ENCODE measurements at places on chromosomes 5 and 9. TPM values are rescaled to one million over a fixed set of nuclear protein-coding genes. Genes with fewer than 3 reads are reported as not detected.

The CCNJL gene
- 0.80 TPM for total RNA-seq

The CLIC3 gene
- total RNA-seq = 1.6 TPM

The TICAM2 gene
- total RNA-seq = 6.3 TPM

The OBP2B gene
- total RNA-seq = not detected

The SAPCD2 gene
- total RNA-seq = 0.42 TPM

The RPL7A gene
- 1,535 TPM for total RNA-seq

The ABO gene
- 2.3 TPM for total RNA-seq

The PCA3 gene
- not detected for total RNA-seq

The SLC34A3 gene
- not detected for total RNA-seq

The LCN15 gene
- total RNA-seq = 0.32 TPM

The MCTP1 gene
- total RNA-seq = 37.5 TPM

The NTRK2 gene
- total RNA-seq = 14.4 TPM

The EMB gene
- 49.1 TPM for total RNA-seq

The PHF24 gene
- 0.39 TPM for total RNA-seq

The GPR150 gene
- 0.32 TPM for total RNA-seq

The FOXD4L5 gene
- total RNA-seq = not detected

The CATSPER3 gene
- 0.61 TPM for total RNA-seq

The TRPM6 gene
- 1.3 TPM for total RNA-seq

The PCDHB11 gene
- 2.0 TPM for total RNA-seq

GRCh38 chr5:165076686-165077085 lies 1571.3 kb downstream of the MAT2B start:
- DNase-seq = no peak

GRCh38 chr5:14257995-14258403 lies 114.9 kb downstream of the TRIO start:
- DNase-seq = no peak

- no peak for DNase-seq
These were observed 232.6 kb upstream of the TNC start for GRCh38 chr9:115350548-115350947.

GRCh38 chr5:174832025-174832424 lies 107.6 kb downstream of the MSX2 start:
- DNase-seq = no peak

DNA sequence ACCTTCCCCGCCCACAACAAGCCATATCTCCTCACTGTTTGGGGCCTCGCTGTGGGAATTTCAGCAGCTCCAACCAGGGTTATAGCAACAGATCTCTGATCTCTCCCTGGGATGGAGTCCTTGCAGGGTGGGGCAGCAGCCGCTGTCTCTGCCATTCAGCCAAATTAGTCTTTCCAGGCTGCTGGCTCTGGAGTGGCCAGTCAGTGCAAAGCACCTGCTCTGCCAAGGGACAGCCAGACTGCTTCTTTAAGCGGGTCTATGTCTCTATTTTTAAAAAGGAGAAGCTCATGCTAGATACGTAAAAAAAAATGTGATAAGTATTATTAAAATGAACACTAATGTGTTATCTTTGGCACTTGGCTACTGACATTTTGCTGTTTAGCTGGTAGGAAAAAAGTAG lies 380.2 kb downstream of the CDH10 start:
- no peak for DNase-seq

DNA sequence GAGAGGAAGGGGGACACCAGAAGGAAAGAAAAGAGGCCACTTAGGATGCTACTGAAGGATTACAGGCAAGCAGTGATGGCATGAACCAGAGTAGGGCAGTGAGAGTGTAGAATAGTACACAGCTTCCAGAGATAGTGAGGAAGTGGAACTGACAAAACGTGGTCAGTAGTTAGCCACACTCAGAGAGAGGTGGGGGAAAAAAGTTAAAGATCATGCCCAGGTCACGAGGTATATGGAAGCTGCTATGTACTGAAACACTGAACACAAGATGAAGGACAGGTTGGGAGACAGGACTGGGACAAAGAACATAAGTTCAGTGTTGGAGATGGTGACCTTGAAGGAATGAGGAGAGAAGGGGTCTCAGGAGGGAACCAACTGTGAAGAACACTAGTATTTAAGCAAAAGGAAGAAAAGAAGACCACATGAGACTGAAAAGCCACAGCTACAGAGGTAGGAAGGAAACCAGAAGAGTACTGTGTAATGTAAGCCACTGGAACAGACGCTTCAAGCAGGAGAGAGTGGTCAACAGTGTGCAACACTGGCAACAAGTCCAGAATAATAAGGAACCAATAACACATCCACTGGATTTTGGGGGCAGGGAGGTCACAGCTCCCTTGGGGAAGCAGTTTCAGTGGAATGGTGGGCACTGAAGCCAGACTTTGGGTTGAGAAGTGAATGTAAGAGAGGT lies 45.5 kb downstream of the ELL2 start:
- no peak for DNase-seq

- no peak for DNase-seq
These were observed 176.9 kb downstream of the PALM2AKAP2 start for GRCh38 chr9:109956717-109957440.

GRCh38 chr5:140927228-140927573 lies 1.1 kb downstream of the PCDHAC1 start:
- DNase-seq = no peak

GRCh38 chr5:139844472-139845145 lies 49.0 kb downstream of the PSD2 start:
- DNase-seq = no peak

- DNase-seq = no peak
These were observed 36.6 kb downstream of the FAM114A2 start for GRCh38 chr5:154002093-154002492.

GRCh38 chr9:106757514-106757913 lies 105.5 kb upstream of the ZNF462 start:
- no peak for DNase-seq

DNA sequence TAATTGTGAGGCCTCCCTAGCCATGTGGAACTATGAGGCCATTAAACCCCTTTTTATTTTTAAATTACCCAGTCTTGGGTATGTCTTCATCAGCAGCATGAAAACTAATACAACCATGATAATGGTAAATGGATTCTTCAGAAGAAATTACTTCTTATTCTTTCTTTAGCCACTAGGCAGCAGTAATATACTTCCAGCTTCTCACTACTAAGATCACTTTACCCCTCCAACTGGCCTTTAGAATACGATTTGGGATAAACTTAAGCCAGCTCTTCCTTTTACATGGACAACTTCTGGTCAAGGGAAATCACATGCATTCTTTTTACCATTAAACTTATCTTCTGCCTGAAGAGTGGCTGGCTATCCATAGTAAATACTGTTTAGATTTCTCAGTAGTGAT lies 355.4 kb downstream of the MAN2A1 start:
- no peak for DNase-seq

DNA sequence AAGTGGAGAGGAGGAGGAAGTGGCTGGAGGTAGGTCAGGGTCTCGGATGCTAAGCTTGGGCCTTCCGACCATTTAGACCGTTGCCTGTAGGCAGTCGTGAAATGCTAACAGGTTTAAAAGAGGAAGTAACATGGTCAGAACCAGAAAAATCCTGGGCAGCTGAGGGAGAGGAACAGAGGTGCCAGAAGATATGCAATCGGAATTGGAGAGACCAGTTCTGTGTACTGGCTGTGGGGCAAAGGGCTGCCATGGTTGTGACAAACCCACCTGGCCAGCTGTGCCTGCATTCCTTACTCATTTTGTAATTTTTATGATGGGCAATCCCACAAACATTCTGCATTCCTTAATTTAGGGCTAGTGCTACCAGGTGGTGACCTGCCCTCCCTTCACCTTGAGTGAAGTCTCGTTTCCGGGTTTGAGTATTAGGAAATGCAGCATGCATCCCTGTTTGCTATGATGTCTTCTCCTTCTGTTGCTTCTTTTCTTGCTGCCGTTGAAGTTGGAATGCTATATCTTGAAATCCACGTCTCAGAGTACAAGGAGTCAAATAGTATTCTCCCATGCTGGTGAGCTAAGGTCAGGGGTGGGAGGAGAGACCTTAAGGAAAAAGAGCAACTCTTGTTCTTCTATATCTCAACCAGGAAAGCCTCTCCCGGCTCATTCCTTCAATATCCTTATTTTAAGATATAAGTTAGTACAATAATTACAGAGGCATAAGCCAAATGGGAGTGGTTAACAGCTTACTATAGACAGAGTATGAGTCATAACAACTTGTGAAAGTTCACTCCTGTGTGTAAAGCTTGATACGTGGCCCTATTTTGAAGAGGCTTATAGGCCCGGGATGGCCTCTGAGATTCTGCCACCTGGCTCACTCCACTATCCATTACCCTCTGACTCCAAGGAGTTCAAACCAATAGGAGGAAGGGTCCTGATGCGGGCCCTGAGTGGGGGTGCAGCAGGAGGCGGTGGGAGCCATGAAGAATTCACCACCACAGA lies 37.0 kb downstream of the B4GALT1 start:
- peak; percentile 49 for DNase-seq

GRCh38 chr9:78598120-78598519 lies 301.2 kb downstream of the PSAT1 start:
- DNase-seq = no peak

DNA sequence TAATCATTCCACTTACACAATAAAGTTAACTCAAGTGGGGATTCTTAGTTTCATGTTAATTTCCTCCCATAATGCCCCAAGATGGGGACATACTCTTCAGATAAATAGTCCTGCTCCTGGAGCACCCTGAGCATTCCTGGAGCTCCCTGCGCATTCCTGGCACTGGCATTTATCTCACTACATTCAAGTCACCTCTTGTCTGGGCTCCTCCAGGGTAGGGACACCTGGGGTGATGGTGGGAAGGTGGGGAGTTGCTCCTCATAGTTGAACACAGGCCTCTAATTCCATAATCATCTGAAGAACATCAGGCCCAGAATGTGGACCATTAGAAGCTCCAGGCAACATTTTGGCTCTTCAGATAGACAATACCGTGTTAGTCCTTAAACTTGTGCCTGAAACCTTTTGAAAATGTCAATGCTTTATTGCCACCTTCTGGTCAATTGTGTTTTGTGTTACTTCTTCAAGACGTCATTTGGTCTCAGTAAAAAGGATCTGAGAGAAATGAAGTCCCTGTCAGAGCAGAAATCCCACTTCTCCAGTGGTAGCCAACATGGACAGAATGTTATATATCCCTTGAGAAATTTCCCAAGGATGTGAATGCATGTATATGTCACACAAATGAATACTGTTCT lies 14.2 kb upstream of the AGGF1 start:
- no peak for DNase-seq

DNA sequence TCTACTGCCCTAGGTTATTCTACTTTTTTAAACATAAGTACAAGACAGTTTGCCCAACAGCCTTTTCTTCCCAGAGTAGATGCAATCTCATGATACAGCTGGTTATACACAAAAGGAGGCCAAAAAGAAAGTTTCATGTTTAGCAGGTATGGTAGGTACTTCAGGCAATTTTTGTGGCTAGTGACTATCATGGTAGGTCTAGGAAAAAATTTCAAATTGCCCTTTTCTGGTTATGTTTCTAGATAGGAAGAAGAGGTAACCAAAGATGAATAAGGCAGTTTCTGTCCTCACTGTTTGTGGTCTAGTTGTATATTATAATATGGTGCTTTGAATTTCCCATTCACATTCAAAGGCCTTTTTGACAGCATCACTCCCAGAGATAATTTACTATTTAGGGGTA lies 19.7 kb downstream of the MEGF9 start:
- DNase-seq = no peak

- DNase-seq = no peak
These were observed 102.9 kb downstream of the C9orf152 start for GRCh38 chr9:110105107-110105506.

DNA sequence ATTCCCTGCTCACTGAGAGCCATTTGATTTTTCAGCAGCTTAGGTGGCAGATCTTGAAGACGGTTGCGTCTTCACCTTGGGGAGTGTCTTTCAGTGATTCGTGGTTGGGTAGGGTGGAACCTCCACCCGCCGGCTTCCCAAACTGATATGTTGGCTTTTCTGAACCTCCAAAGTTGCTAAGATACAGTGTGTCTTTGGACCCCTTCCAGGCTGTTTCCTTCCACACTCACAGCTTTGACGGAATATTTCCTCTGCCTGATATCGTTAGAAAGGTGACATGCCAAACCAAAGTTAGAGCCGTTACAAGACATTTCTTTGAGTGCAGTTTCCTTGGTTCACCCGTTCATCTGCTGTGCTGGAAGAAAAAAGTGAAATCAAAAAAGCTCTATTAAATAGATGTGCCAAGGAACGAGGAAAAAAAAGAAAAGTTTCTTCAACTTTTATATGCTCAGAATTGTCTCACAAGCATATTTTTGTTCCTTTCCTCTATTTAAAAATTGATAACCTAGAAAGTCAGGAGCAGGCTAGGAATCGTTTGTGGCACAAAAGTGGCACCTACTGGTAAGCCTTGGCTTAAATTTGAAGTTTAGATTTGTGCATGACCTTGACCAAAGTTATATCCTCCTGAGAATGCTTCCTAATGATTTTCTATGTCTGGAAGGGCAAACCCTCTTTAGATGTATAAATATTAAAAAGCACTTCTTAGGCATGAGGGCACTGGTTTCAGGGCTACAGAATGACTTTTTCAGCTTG lies 270.7 kb upstream of the WWC1 start:
- DNase-seq = no peak

- DNase-seq = peak; percentile 91
These were observed 1.1 kb downstream of the LARP1 start for GRCh38 chr5:154756009-154756867.

DNA sequence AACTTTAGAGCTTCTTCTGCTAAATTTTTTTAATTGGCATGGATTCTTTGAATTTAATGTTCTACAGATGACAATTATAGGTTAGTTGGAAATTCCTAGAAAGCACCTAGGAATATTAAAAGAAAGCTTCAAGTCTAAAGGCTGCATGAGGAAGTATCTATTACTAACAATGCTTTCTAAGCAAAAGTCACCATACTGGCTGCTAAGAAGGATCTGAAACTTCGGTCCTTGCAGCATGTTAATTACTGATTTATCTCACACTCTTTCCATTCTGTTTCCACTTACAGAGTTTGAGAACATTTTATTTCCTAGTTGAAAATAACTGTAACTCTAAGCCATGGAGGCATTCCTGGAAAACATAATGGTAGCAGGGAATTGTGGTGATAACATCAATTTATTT lies 8.4 kb downstream of the SEMA6A start:
- no peak for DNase-seq

GRCh38 chr5:135245521-135246499 lies 153.2 kb downstream of the MACROH2A1 start:
- DNase-seq = peak; percentile 73

GRCh38 chr9:108671176-108671575 lies 184.6 kb downstream of the ACTL7B start:
- no peak for DNase-seq

GRCh38 chr9:93475856-93476255 lies 22.5 kb upstream of the FAM120AOS start:
- no peak for DNase-seq

GRCh38 chr5:78243639-78244038 lies 50.9 kb downstream of the AP3B1 start:
- DNase-seq = no peak

- DNase-seq = peak; percentile 91
These were observed 547 bp downstream of the ANP32B start for GRCh38 chr9:97983589-97984187.

DNA sequence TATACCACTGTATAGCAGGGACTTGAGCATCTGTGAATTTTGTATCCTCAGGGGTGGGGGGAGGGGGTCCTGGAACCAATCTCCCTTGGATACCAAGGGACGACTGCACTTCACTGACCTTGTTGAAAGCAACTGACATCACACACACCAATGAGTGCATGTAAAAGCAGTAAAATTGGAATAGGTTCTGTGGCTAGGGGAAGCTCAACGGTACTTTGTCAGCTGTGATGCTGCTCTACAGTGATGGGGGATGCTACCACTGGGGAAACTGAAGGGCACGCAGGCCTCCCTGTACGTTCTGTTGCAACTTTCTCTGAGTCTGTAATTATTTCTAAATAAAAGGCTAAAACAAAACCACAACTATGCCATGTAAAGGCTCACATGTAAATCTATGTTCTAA lies 47.0 kb upstream of the RETREG1 start:
- DNase-seq = no peak

Data from mesenteric fat pad (tissue), 1 donor.